ENCODE measurements at places on chromosomes 4 and X.

GRCh38 chrX:41137589-41137988 is 52.3 kb downstream of the USP9X start:
- no peak for DNase-seq

GRCh38 chrX:40320819-40321218 is 223.1 kb upstream of the BCOR start:
- DNase-seq, result no peak

- no peak for DNase-seq
Measured at GRCh38 chrX:98379134-98379533, 1495.4 kb downstream of the RPA4 start.

- DNase-seq, result no peak
Measured at GRCh38 chr4:182812916-182813315, 104.3 kb downstream of the DCTD start.

DNA sequence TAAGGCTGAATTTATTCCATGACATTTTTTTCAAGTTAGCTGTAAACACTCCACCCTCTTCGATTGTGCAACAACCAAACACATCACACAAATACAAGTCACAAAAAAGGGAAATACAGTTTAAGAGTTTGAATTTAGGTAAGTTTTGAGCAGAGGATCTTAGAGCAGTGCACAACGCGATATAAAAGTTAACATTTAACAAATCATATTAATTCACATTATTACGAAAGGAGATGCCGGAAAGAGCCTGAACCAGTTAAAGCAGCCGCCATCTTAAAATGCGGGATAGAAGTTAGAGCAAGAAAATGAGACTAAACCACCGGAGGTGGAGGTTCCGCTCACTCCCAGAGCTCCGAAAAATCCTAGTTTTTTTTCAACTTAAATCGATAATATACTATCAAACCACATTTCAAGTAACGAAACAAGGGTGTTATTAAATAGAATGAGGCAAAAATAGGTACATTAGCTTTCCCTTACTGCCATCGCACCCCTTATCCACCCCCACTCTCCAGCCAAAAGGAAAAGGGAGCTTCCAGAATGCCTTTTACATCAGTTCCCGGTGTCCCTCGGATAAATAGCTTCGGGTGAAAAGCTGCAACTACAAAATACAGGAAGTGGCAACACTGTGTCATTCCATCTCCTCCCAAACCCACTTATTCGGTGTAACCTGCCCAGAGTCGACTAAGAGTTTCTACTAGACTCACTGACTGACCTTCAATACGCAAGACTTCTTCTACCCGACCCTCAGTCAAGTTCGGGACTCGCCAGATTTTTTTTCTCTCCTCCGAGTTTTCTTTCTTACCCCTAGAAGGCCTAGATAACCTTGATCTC is 1.9 kb downstream of the UBE2D3 start:
- no peak for DNase-seq
